ENCODE measurements at places on chromosomes 4 and X.
A peak's percentile ranks its signal among the peaks of the same experiment; 100 is the strongest.

- no peak for DNase-seq
Measured at GRCh38 chr4:152973629-152974467, 37.7 kb downstream of the FHDC1 start.

DNA sequence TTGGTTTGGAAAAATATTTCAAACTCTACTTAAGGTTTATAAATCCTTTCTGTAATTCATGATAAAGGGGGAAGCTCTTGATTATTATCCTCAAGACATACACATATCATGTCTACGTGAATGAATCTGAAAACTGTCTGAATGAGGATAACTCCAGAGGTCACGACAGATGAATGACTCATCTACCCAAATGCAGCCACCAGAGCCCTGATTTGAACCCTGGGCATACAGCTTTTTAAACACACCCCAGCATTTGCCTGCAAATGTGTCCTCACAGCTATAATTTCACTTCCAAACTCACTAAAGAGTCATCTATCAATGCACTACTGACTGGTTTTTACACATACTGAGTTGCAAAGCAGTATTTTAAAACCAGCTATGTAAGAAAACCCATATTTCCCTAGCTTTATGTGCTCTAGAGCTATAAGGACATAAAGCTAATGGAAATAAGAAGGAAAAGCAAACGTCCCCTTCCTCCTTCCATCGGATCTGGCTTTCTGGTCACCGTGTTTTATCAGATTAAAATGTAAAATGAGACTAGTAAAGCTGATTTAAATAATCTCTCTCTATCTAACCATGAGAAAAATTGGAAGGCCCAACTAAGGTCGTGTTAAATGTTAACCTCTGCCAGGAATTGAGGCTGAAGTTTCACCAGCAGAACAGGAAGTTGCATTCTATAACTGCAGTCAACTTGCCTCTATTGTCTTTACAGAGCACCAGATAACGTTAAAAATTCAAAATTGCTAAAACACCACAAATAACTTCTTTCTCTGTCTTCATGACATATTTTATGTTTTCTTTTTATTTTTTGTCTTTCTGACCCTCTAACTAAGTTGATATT, 63.1 kb upstream of the SPP1 start:
- DNase-seq = no peak

GRCh38 chr4:31877429-31877828, 1157.3 kb downstream of the PCDH7 start:
- DNase-seq = no peak

DNA sequence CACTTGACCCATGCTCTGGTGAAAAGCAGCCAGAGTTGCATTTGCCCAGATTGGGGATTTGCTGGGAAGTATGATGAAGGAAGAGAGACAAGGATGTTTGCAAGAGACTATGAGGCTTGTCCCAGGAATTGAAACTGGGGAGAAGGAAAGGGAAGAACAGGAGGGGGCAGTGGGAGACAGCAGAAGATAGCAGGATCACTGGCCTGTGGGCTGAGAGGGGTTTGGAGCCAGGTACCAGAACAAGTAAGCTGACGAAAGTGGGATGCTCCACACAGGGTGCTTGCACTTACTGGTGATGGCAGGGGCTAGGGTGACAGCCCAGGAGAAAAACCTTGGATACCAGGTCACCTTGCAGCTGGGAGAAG, 3.4 kb upstream of the LETM1 start:
- no peak for DNase-seq

DNA sequence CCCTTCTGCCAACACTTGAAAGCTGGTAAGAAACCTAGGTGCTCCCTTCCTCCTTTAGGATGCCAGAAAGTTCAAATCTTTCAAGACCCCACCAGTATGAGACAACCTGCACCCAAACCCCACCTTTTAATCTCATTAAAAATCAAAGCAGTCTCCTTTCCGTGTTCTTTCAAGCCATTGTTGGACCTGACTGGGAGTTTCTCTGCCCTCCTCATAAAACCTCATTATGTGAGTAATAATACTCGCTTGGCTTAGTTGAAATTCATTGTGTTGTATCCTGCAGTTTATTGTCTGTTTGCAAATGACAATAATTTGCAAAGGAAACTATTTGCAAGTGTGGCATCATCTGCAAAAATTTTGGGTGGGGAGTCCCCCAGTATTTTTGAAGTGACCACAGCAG, 133.2 kb upstream of the VEGFC start:
- no peak for DNase-seq

DNA sequence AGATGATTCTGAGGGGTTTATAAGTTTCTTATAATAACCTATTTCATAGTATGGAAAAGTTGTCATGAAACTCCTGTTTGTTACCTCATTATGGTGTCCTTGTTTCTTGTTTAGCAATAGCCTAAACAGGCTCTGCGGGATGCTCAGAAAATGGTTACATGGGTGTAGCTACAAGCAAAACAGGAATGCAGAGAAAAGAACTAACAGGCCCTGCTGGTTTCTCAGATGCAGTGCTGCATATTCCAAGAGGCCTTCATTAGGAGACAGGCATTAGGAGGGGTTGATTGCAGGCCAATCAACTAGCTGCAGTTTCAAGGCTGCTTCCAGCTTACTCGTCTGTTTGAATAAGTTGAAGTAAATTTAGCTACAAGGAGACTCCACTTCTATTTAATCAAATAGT, 37.6 kb upstream of the HPGD start:
- no peak for DNase-seq

DNA sequence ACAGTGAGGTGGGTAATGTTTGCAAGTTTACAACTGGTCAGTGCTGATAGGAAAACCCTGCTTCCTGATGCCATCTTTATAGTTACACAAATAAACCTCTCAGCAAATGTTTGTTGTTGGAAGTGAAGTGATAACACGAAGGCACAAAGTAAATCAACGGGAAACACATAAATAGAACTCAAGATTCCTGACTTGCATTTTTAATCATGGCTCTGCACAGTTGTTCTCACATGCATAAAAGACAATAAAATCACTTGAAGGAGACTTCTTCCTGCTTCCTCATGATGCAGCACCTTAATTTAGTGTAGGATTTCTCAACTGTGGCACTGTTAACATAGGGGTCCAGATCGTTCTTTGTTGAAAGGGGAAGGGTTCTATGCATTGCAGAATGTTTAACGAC, 907.7 kb downstream of the RAB28 start:
- DNase-seq = peak; percentile 51

GRCh38 chr4:171981185-171981584, 168.0 kb downstream of the GALNTL6 start:
- DNase-seq = no peak

DNA sequence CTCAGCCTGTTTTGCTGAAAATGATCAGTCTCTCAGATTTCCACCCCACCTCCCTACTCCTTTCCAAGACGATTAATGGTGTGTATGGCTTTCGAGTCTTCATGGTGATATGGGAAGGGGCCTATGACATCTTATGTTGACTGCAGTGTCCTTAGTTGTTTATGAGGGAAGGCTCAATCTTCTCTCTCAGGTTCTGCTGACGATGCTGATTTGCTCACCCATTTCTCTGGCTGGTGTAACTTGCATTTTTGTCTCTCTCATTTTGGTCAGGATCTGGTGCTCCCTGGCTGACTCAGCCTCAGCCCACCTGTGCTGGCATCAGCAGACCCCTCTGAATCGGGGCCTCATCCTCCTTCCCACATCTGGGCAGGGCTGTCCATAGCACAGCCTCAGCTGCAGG, 31.4 kb upstream of the XAGE2 start:
- DNase-seq = no peak

DNA sequence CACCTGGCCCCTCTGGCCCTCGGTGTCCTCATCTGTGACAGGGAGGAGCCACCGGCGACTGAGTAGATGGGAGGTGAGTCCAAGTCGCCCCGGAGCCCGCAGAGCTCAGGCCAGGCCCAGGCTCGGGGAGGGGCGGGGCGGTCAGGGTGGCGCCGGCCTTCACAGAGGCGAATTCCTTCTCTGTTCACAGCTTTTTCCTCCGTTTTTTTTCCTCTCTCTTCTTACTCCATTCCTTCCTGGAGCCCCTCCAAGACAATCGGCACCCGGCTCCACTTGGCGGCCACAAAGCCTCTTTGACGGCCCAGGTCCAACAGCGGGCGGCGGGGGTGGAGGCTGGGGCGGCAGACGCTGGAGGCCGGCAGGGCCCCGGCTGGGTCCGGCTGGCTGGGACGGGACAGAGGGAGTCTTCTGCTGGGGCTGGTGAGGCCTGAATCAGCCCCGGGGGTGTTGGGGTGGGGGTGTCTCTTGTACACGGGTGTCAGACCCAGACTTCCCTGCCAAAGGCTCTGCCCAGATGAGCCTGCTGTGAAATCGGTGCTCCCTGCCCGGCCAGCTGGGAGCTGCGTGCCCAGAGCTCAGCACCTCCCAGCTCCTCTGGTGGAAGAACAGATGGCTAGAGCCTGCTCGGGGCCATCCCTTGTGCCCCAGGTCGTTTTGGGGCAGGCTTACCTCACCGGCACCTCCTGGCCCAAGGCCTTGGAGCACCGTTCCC, 22.6 kb downstream of the FGFRL1 start:
- peak; percentile 44 for DNase-seq

GRCh38 chr4:32031026-32031425, 1310.9 kb downstream of the PCDH7 start:
- DNase-seq = no peak

GRCh38 chr4:78482281-78482680, 69.3 kb upstream of the ANXA3 start:
- no peak for DNase-seq

DNA sequence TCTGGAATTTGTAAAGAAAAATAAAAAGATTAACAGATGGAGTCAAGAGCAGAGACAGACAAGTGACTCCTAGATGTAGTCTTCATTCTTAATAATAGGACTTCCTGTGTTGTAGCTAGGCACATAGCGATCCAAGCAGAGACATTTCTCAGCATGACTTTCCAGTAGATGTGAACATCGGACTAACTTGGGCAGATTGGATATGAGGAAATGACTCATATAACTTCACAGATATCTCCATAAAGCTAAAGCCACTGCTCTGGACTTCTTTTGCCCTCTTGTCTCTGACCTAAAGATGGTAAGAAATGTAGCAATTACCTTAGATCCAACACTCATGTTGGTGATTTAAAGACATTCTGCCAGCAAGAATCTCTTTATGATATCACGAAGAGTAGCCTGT, 131.7 kb downstream of the EPHA5 start:
- no peak for DNase-seq

GRCh38 chr4:111992351-111993168, 152.7 kb upstream of the FAM241A start:
- DNase-seq = no peak

GRCh38 chr4:75662626-75663025, 10.6 kb downstream of the G3BP2 start:
- DNase-seq = no peak

DNA sequence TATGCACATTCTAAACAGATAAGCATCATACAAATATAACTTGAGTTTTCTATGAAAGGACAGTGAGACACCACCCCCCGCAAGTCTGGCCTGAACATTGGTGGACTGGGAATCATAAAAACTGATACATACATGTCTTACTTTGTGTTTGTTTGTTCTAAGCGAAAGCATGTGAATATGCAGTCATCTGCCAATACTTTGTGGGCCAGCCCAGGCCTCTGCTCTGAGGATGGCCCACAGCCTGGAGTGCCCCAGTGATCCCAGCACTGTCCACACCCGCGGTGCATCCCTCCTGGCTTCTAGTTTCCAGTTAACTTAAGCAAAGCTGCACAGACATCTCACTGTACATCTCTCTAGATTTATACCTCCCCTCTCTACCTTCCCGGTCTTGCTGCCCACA, 146.5 kb downstream of the GPR143 start:
- DNase-seq = no peak

All from DMS53 (cell line).